ENCODE measurements at places on chromosomes 4 and X.

GRCh38 chr4:67915400-67915966, 31.7 kb upstream of the TMPRSS11D start:
- DNase-seq, result no peak

- no peak for DNase-seq
Observed at GRCh38 chrX:16479206-16479869, 170.6 kb upstream of the S100G start.

DNA sequence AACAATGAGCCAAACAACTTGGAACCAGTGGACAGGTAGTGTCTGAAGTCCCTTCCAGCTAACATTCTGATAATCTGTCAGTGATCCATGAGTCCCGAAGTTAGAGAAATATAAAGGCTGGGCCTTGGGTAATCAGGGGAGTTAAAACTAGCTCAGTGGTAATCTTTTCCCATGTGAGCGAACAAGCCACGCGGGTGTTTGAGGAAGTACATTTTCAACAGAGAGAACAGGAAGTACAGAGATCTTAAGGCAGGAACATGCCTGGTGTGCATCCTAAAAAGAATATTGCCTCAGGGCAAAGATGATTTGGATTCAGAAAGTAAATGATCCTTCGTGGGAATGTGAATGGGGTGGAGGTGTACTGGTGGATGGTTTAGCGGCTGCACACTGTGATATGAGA, 42.9 kb downstream of the FNIP2 start:
- DNase-seq, result peak; percentile 15

DNA sequence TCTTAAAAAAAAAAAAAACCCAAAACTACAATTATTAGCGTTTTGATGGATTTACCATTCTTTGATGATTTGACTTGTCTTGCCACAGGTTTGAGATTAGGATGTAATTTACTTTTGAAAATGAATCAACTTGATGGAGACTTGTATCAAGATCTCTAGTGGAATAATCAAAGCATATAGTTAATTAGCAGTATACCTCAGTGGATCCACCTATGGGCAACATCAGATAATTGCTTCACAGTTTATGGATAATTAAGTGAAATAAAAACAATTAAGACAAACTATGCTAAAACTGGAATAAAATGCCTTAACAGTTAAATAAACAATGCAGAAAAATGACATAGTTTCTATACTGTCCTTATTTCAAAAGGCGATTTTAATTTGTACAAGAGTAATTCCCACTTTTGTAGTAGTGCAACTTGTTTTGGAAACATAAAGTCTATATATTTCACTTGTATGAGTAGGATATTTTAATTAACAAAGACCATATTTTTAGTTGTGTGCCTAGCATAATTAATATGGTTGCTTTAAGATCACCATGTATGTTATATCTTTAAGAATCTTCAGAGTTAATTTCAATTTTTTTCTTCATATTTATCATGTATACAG, 4.2 kb downstream of the CPEB2 start:
- peak; percentile 6 for DNase-seq

DNA sequence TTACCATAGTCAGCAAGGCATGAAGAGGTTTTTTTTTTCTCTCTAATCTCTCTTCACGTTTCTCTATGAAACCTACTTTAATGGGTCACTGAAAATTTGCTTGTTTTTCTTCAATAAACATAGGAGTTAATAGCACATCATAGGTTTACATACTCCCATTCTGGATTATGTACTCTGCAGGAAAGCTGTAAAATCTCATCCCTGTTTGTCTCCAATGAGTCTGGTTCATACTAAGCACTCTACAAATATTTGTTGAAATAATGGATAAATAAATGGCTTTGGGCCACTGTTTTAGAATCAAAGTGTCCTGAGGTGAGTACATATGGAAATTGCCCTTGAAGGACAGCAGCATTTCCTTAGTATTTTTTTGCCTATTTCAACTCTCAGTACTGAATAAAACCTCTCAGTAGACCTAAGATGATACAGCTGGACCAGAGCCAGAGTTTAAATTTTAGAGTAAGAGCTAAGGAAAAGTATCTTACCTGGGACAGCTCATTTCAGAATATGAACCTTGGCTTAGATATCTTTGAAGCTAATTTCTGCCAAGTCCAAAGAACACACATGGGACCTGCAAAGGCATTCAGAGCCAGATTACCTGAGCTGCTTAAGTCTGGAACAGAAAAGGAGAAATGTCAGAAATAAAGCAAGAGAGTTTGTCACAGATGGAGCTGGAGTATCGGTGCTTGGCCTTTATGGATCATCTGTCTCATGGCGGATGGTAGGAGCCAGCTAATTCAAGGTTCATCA, 34.4 kb downstream of the PF4 start:
- no peak for DNase-seq

DNA sequence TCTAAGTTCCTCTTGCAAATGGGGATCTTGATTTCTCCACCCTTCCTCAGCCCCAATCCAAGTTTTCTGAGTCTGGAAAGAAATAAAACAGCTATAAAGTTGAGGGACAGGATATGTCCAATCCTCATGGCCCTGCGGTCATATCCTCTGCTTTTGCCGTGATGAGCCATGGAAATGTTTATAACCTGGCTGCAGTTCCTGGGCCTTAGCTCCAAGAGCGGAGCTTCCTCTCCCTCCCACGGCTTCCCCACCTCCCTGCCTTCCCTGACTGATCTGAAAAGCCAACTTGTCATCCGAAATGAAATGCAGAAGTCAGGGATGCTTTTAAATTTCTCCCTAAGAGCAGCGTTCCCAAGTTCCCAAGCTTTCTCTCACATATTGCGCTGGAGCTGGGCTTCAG, 221.5 kb upstream of the SFRP2 start:
- no peak for DNase-seq

DNA sequence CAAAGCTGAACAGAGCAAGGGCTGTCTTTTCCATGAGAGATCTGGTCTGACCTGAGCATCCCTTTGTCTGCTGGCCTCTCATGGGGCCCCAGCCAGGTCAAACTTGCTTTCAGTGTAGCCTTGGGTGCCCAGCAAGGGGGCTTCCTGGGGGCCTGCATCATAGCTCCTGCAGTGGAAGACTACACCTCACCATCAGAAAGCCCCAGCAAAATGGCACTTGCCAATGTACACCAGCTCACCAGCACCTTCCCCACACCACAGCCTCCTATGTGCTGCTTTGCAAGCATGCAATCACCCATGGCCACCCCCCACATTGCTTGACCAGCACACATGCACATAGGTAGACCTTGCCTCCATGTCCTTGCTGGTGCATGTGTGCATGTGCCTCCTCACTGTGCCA, 1478.1 kb downstream of the FSTL5 start:
- DNase-seq, result no peak
